Astrocyte (in vitro differentiated cells and primary cell): ENCODE measurements at places on chromosomes 13 and 19. TPM values are rescaled to one million over a fixed set of nuclear protein-coding genes. Genes with fewer than 3 reads are reported as not detected.

DNA sequence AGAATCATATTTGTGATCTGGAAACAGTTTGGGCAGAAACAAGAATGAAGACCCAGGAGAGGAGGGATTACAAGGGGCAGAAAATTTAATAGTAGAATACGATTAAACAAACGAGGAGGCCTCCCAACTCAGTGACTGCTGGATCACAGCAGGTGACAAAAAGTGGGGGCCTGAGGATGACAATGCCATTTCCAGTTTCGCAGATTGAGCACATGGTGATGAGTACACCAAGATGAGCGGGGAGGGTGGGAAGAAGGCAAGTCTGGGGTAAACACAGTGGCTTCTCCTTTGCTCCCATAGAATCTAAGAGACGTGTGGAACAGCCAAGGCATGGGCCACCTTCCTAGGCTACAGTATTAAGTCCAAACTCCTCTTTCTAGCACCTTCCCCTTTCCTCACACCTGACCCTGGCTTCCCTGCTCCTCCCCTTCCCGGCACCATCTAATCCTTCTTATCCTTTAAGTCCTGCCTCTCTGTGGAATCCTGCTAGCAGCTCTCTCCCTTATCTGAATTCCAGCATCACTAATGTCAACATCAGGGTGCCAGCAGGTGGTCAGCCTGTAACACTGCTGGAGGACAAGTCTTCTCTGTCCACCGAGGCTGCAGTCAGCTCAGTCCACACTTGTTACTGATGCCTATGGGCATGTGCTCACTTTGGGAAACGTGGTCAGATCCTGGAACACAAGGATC lies 13.5 kb downstream of the ATP7B start:
- H3K4me1 ChIP-seq: no peaks in the 10 kb centered on the region
- H3K27me3 ChIP-seq: peaks cover 21% of the 10 kb centered on the region
- no peaks in the 10 kb centered on the region for H3K36me3 ChIP-seq
- H3K27ac ChIP-seq: no peak overlapping the region
- DNase-seq: no peak
- no peak overlapping the region for H3K4me3 ChIP-seq

DNA sequence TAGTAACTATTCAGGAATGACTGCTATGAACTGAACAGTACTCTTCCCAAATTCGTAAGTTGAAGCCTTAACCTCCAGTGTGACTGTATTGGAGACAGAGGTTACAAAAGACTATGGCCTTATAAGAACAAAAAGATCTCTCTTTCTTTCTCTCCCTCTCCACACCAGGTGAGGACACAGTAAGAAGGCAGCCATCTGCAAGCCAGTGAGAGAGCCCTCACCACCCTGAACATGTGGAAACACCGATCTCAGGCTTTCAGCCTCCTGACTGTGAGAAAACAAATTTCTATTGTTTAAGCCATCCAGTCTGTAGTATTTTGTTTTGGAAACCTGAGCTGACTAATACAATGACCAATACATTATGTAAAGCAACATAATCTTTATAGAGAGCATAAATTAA lies 888.9 kb downstream of the SLITRK1 start:
- no peak for DNase-seq
- no peak overlapping the region for H3K27ac ChIP-seq

DNA sequence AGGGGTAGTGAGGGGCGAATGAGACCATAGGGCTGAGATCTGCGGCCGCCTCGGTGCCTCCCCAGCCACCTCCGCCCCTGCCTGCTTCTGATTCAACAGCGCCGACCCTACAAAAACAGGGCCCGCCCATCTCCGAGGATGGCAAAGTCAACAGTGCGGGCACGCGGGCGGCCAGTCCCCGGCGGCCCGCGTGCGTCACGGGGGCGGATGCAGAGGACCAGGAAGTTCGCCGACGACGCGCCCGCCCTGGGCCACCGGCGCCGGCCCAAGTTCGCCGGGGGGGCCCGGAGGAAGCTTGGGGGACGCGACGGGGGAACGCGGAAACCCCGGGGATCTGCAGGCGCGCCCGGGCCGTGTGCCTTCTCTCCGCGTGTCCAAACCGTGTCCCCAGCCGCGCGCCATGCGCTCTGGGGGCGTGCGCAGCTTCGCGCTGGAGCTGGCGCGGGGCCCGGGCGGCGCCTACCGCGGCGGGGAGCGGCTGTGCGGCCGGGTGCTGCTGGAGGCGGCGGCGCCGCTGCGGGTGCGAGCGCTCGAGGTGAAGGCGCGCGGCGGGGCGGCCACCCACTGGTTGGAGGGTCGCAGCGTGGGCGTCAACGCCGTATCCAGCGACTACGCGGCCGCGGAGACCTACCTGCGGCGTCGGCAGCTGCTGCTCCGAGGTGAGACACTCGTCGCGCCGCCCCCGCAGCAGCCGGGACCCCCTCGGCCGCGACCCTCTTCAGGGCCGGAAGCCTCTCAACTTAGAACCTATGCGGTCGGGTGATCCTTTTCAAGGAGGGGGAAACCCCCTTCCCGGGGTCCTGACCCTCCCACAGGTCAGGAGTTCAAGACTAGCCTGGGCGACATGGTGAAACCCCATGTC lies 6.8 kb upstream of the ARRDC2 start:
- peaks cover 5% of the 10 kb centered on the region for H3K4me1 ChIP-seq
- H3K27me3 ChIP-seq: no peaks in the 10 kb centered on the region
- H3K4me3 ChIP-seq: peak overlapping the region; percentile 66
- H3K36me3 ChIP-seq: no peaks in the 10 kb centered on the region

DNA sequence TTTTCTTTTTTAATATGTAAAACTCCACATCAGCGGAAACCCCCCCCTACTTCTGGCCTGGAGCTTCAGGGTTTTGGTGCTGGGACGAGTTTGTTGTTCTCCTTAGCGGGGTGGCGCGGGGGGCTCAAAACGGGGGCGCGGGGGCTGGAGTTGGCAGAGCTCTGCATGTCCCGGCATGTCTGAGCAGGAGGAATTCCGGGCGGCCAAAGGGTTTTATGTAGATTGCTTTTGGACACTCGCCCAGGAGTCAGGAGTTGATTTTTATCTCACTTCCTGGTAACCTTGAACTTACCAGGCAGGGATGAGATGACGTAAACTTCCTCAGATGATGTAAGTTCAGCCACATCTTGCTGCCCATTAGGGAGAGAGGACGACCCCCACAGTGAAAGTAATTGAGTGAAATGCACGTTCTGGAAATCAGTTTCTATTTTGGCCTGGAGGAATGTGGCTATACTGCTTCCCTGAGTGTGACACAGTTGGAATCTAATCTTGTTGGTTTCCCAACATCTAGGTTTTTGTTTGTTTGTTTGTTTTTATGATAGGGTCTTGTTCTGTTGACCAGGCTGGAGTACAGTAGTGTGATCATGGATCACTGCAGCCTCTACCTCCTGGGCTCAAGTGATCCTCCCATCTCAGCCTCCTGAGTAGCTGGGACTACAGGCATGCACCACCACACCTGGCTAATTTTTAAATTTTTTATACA lies 21.0 kb upstream of the GDF15 start:
- peak overlapping the region; percentile 99 for H3K27ac ChIP-seq
- no peak overlapping the region for H3K4me3 ChIP-seq
- DNase-seq: peak; percentile 100
- no peaks in the 10 kb centered on the region for H3K27me3 ChIP-seq

DNA sequence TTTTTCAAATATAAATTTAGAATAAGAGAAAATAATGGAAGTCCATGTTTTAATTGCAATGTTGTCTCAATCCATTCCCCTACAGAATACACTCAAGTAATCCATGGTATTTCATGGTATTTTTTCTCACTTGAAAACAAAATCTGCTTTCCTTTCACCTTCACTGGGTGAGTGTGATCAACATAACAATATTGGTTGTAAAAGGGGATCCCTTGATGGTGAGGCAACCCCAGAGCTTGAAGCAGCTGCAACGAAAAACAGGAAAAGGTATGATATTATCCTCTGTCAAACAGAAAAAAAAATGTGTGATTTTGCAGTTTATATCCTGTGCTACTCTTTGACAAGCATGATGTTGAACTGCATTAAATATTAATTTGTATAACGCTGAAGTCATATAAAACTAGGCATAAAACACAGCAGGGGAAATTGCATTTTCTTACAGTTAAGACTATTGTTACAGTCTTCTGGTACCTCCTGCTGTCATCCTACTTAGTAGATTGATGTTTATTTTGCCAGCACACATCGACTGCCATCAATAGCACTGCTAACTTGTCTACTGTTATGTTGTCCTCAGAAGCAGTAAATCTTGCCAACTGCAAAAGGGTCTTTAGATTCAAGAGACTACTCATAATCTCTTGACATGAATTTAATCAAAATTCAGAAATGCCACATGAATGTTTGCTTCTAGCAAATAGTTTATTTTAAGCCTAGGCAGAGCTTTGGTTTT lies 373.1 kb upstream of the MIR17HG start:
- no peak overlapping the region for H3K4me3 ChIP-seq
- H3K36me3 ChIP-seq: no peaks in the 10 kb centered on the region
- DNase-seq: no peak
- no peaks in the 10 kb centered on the region for H3K27me3 ChIP-seq

SGCG gene
- 0.18 and 0.41 TPM in 2 replicates for total RNA-seq

DNA sequence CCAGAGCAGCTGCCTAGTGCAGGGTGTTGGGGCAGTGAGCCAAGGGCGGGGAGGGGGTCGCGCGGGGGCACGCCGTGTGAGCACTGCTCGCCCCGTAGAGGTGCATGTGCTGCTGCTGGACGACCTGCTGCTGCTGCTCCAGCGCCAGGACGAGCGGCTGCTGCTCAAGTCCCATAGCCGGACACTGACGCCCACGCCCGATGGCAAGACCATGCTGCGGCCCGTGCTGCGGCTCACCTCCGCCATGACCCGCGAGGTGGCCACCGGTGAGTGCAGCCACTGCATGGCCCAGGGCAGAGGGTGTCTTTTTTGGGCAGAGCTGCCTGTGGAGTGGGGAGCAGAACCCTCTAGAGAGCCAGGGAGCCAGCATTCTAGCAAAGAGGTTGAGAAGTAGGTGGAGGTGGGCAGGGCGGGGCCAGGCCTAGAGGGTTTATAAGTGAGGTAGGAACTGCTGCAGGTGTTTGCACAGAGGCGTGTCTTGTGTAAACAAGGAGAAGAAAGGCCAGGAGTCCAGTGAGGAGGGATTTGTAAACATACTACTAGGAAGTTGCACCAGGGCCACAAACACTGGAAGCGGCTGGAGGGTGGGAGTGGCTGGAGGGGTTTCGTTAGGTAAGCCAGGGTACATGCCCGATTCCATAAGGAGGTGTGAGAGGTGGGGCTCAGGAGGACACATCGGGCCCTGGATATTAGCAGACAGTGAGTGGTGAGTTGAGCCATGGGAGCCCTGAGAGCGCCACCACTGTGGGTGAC lies 21.3 kb downstream of the ARHGEF1 start:
- H3K27ac ChIP-seq: no peak overlapping the region
- no peak for DNase-seq
- H3K27me3 ChIP-seq: no peaks in the 10 kb centered on the region
- no peak overlapping the region for H3K4me3 ChIP-seq
- no peaks in the 10 kb centered on the region for H3K4me1 ChIP-seq

DNA sequence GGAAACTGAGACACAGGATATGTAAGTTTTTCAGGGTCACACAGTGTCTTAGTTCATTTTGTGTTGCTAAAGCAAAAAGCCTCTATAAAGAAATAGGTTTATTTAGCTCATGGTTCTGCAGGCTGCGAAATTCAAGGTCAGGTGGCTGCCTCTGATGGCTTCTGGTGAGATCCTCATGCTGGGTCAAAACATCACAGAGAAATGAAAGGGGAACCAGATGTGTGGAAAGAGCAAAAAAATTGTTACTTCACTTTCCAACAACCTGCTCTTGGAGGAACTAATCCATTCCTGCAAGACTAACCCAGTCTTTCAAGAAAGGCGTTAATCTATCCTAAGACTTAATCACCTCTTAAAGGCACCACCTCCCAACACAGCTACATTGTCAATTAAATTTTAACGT lies 64.2 kb upstream of the UBL3 start:
- no peak overlapping the region for H3K27ac ChIP-seq
- no peak for DNase-seq
- no peaks in the 10 kb centered on the region for H3K27me3 ChIP-seq
- no peak overlapping the region for H3K4me3 ChIP-seq
- H3K4me1 ChIP-seq: peaks cover 12% of the 10 kb centered on the region

- no peak overlapping the region for H3K27ac ChIP-seq
- no peaks in the 10 kb centered on the region for H3K4me1 ChIP-seq
- H3K4me3 ChIP-seq: no peak overlapping the region
- H3K27me3 ChIP-seq: no peaks in the 10 kb centered on the region
- H3K36me3 ChIP-seq: no peaks in the 10 kb centered on the region
- no peak for DNase-seq
Observed at GRCh38 chr13:107712145-107712860, 503.0 kb downstream of the LIG4 start.

DNA sequence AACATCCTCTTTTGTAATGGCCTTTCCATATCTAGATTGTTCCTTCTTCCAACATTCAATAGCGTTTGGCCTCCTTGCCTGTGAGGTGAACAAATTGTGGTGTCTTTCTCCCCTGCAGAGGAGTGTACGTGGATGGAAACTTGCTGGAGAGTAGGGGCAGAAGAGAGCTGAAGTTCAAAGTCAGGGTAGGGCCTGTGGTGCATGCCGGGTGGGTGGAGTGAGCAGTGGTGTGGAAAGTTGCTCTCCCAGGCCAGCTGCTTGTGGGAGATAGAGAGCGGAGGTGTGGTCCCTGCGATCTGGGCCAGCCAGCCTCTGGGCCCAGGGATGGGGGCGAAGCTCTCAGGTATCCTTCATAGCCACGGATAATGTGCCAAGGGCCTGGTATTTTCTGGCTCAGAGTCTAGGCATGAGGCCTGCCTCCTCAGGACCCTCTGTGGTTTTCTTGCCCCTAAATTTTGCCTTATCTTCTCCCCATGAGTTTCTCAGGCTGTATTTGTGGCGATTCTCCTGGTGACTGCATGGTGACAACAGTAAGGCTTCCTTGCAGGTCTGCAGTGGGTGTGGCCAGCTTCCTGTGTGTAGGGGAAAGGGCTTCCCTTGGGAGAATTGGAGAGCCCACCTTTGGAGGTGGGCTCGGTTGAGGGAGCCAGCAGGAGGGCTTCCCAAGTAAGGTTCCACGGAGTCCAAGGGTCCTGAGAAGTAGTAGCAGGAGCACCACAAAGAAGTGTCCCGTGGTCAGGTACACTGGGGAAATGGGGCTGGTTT lies 6.7 kb downstream of the RGCC start:
- no peaks in the 10 kb centered on the region for H3K36me3 ChIP-seq
- H3K4me3 ChIP-seq: no peak overlapping the region
- no peak for DNase-seq
- no peaks in the 10 kb centered on the region for H3K27me3 ChIP-seq
- no peak overlapping the region for H3K27ac ChIP-seq

C19orf85 gene
- not detected in 2 replicates for total RNA-seq

DNA sequence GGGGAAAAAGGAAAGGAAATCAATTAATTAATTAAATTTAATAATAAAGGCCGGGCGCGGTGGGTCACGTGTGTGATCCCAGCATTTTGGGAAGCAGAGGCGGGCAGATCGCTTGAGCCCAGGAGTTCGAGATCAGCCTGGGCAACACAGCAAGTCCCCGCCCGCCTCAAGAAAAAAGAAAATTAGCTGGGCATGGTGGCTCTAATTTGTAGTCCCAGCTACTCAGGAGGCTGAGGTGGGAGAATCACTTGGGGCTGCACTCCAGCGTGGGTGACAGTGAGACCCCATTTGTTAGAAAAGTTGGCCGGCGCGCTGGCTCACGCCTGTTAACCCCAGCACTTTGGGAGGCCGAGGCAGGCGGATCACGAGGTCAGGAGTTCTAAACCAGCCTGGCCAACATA lies 733 bp upstream of the CD320 start:
- H3K4me3 ChIP-seq: peak overlapping the region; percentile 64

GRCh38 chr13:65414187-65414586 lies 1815.9 kb downstream of the PCDH9 start:
- no peaks in the 10 kb centered on the region for H3K36me3 ChIP-seq
- no peak overlapping the region for H3K4me3 ChIP-seq
- H3K27me3 ChIP-seq: no peaks in the 10 kb centered on the region
- H3K4me1 ChIP-seq: no peaks in the 10 kb centered on the region
- no peak for DNase-seq
- H3K27ac ChIP-seq: no peak overlapping the region
